NCI-H526 treated with DMSO at 0.1 percent for 48 hours (cell line): ENCODE measurements at places on chromosomes 11 and 22.
A peak's percentile ranks its signal among the peaks of the same experiment; 100 is the strongest.

DNA sequence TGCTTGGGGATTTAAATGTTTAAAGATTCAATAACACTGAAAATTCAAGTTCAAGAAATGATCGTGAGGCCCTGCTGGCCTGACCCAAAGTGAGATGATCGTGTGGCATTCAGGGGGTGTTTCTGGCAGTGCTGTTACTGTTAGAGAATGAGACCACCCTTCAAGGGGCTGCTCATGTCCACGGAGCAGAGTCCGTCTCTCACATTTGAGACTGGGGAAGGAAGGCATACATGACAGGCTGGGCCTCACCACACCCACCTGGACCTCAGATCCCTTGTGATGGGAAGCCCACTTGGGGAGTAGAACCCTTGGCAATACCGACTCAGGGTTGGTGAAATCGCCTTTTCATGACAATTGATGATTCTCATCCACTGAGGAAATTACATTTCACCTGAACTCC is 16.1 kb upstream of the NRIP3 start:
- no peak for DNase-seq

DNA sequence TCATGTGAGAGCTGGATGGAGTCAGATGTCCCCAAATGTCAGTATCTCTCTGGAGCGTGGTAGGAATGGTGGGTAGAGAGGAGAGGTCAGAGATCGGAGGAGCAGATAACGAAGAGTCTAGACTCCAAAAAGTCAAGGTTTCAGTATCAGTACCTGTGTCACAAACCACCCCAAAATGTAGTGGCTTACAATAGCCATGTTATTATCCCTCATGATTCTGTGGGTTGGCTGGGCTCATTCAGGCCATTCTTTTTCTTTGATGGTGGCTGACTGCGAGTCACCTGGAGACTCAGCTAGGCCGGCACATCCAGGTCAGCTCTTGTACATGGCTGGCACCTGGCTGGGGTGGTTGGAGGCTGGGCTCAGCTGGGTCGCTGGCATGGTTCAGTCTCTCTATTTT is 7.3 kb upstream of the SSTR3 start:
- no peak for DNase-seq

GRCh38 chr22:46079093-46079860 is 71.0 kb upstream of the PPARA start:
- DNase-seq = no peak

GRCh38 chr11:15815246-15816195 is 540.8 kb downstream of the SOX6 start:
- no peak for DNase-seq

DNA sequence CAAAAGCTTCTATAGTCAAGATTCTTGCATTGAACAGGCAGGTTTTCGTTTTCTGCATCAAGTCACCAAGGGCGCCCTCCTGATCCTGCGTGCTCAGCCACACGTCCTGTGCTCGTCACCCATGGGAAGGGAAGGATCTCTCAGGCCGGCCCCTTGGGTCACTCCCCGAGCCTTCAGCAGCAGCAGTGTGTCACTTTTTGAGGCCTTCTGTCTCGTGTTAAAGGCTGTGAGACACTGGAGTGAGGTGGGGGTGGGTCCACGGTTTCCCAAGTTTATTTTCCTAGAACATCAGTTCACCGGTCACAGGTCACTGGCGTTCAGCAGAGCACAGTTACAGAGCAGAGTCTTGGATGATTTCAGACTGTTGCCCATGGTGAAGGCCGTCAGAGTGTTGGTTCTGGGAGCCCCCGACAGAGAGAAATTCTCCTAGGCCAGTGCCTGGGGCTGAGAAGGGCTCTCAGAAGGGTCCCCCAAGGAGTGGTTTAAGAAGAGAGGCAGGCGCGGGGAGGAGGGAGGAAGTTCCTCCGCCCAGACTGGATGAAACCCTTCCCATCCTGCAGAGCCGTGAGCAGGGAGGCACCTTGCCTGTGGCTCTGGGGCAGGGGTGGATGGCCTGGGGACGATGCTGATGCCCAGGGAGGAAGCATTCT is 13.5 kb upstream of the ADORA2A start:
- DNase-seq = no peak

DNA sequence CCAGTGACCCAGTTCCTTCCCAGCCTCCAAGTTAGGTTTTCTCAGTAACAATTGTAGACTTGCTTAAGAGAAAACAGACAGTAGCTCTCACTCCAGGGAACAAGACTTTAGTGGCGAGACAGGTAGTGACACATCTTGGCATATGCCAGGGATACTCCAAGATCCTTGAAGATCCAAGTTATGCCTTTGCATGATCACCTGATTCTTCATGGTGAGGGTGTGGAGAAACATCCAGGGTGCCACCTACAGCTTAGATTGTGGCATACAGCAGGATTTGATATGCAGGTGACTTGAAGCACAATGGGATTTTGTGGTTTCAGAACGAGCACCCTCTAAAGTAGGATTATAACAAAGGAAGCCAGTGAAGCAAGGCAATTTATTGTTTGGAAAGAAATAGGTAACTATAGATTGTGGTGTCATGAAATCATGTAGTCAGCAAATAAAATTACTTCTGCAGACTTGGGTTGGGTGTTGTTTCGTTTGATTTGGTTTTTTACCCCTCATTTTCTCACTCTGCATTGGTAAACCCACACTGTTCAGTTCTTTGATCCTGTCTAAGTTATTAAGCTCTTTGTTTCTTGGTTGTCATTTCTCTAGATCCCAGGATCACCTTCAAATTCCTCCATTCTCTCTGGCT is 9.2 kb downstream of the POU2AF3 start:
- DNase-seq = peak; percentile 88

GRCh38 chr11:112448806-112449205 is 188.1 kb upstream of the PLET1 start:
- no peak for DNase-seq

DNA sequence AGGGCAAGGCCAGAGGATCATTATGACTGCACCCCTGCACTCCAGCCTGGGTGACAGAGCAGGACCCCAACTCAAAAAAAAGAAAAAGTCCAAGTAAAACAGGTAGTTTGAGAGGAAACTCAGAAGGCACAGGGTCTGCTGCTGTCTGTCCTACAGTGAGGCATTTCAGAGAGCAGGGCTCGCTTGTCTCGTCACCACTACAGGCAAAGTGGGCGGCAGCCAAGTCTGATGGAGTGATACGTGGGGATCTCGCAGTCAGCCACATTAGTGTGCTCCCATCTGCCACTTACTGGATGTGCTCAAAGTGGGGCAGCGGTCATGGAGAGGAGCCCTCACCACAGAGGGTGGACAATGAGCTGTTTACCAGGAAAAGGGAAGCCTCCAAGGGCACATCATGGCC is 42.1 kb downstream of the PI4KA start:
- no peak for DNase-seq

DNA sequence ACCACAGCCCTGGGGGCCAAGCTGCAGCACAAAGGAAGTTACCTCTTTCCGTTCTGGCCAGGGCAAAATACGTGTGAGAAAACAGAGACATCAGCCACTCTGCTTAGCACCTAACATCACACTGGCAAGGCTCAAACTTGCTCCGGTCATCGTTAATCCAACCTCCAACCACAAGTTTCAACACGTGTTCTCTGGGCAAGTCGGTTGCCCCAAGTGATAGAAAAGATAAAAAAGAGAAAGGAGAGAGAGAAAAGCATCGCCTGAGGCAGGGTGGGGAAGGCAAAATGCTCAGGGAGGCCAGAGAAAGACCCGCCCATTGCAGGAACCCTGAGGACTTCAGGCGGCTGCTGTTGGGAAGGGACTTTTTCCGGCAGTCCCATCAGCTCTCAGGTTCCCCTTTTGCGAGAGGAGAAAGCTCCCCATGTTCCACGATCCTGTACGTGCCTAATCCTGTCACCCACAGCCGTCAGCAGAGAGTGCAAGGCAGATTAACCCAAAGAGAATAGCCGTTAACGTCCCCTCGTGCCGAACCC is 18.5 kb upstream of the B4GALNT4 start:
- DNase-seq = no peak

GRCh38 chr11:120025606-120026335 is 112.1 kb downstream of the TRIM29 start:
- no peak for DNase-seq

DNA sequence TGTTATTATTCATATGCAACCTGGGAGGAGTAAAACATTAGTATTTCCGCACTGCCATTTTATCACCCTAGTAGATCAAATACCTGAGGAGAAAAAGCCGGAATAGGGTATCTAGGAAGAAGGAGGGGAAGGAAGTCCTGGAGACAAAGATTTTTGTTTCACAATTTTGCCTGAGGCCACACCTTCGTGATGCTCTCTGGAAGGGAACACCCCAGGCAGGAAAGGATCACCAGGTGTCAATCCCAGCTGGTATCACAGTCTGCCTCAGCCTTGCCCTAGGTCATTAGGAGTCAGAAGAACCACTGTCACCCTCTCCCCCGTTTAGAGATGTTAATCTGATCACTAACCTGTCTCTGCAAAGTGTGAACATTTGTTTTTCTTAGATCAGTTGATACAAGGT is 35.4 kb upstream of the IGSF9B start:
- peak; percentile 45 for DNase-seq

- DNase-seq = no peak
These were observed 52.9 kb upstream of the RTL6 start for GRCh38 chr22:44550711-44551491.

DNA sequence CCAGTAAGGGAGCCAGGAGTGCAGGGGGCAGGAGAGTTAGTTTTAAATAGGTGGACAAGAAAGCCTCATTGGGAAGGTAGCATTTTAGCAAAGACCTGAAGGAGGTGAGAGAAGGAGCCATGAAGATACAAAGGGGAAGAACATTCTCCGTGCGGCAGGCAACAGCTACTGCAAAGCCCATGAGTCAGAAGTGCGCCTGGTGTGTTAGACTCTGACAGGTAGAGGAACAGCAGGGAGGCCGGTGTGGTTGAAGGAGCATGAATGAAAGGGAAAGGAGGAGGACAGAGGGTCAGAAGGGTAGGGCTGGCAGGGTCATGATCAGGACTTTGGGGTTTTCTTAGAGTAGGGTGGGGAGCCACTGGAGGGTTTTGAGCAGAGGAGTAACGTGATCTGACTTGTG is 34.5 kb upstream of the PAMR1 start:
- no peak for DNase-seq

GRCh38 chr22:48378673-48379072 is 1449.0 kb downstream of the BRD1 start:
- DNase-seq = no peak

DNA sequence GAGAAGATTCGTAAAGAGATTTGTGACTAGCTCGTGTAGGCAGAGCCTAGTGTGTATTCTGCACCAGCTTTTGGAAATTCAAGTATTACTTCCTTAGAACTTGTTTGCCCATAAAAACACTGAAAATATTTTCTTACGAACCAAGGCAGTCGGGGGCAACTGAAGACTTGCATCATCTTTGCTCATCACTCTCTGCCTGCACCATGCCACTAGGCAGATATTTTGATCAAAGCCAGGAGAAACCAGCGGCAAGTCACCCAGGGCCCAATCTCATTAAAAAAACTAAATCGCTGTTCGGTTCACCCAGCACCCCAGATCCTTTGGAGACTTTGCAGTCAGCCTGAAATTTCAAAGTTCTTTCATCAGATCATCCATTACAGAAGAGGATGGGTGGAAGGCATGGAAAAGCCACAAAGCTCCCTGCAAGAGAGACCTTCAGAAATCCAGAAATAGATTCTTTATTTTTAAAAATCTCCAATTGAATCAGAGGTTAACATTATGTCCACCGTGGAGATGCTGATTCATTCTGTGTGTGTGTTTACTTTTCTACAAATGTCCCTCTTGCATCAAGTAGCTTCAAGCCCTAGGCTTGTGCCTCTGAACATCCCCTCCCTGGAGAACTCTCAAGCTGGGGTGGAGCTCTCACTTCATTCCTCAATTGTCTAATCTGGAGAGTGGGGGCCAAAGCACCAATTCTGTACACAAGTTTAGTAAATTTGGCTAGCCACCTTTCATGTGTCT is 78.4 kb downstream of the ETS1 start:
- DNase-seq = no peak

- DNase-seq = no peak
These were observed 21.6 kb downstream of the MAPK1 start for GRCh38 chr22:21845558-21846453.

- no peak for DNase-seq
These were observed 3.0 kb downstream of the MLC1 start for GRCh38 chr22:50082197-50082715.

DNA sequence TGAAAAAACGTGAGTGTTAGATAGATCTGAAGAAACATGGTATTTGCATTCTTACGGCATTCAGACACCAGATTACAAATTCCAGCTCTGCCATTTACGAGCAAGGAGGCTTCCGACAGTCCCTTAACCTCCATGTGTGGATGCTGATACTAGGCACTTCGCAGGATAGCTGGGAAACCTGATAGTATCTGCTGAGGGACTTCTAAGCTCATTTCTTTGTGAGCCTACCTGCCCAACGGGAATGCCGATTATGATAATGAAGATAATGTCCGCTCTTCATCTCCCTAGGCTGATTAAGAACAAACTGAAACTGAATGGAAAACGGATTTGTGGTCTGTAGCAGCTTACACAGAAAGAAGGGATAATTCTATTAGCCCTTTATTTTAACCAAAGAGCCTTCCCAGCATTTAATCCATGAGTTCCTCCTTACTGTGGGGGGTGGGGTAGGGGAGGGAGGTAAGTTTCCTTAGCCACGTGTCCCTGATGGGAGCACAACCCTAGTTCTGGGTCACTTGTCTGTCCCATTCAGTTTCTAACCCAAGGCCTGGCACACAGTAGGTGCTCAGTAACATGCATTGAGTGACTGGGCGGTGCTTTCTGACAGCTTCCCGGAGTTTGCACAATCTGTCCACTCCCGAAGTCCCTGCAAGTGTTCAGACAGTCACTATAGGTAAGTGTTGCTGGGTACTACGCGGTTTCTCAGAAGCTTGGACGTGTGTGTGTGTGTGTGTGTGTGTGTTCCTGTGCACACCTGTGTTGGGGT is 39.2 kb downstream of the CD6 start:
- no peak for DNase-seq

- no peak for DNase-seq
These were observed at the start of gene GAS2 for GRCh38 chr11:22666325-22666687. GAS2 (plus strand) TSS chr11:22666611; CDS start chr11:22674870, 8,259 bp downstream.

- no peak for DNase-seq
These were observed 275.6 kb downstream of the BRD1 start for GRCh38 chr22:49551897-49552614.

GRCh38 chr11:35622070-35622469 is 3.8 kb downstream of the FJX1 start:
- DNase-seq = no peak

DNA sequence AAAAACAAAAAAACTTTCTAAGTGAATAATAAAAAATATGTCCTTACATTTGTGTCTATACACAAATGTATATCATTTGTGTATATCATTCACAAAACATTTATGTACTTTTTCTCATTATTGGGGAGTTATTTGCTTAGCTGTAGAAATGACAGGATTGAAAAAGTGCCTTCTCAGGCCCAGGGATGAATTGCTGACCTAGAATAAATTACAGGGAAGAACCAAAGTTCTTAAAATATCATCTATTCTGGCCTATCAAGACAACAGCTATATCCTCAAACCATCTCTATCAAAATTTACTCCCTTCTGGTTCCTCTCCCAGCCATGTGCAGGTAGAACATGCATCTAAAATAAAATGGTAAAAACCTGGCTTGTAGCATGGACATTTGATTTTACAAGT is 1.9 kb upstream of the RAB6A start:
- DNase-seq = no peak

GRCh38 chr11:106727256-106727655 is 291.0 kb downstream of the GUCY1A2 start:
- DNase-seq = no peak
